ENCODE measurements at places on chromosomes 1 and 21. TPM values are rescaled to one million over a fixed set of nuclear protein-coding genes. Genes with fewer than 3 reads are reported as not detected.

The NRIP1 gene
- 33.6 TPM for total RNA-seq

The C21orf91 gene
- total RNA-seq, result 13.1 TPM

The IL19 gene
- not detected for total RNA-seq

The AIM2 gene
- total RNA-seq, result not detected

The LCE1C gene
- total RNA-seq, result not detected

The OR6N2 gene
- total RNA-seq, result not detected

The KIF21B gene
- not detected for total RNA-seq

The SPRR1B gene
- not detected for total RNA-seq

The NENF gene
- total RNA-seq, result 38.4 TPM

The RHOC gene
- total RNA-seq, result 471 TPM

The NES gene
- 44.5 TPM for total RNA-seq

The DMBX1 gene
- total RNA-seq, result not detected

The XCL1 gene
- not detected for total RNA-seq

The ANKRD45 gene
- 0.82 TPM for total RNA-seq

The COP1 gene
- 56.6 TPM for total RNA-seq

The C1orf115 gene
- total RNA-seq, result not detected

The VWA5B1 gene
- not detected for total RNA-seq

The GSTM5 gene
- total RNA-seq, result 13.0 TPM

The TNFRSF25 gene
- 2.0 TPM for total RNA-seq

The CENPF gene
- 7.5 TPM for total RNA-seq

Data from fibroblast of the aortic adventitia (primary cell).